Hindlimb muscle (tissue), 1 donor: ENCODE measurements at places on chromosomes 6 and 20. TPM values are rescaled to one million over a fixed set of nuclear protein-coding genes. Genes with fewer than 3 reads are reported as not detected.

- DNase-seq: peak; percentile 39
Measured at GRCh38 chr6:137867685-137868509, 838 bp downstream of the TNFAIP3 start.

- no peak for DNase-seq
Measured at GRCh38 chr20:36642136-36642535, 3.9 kb downstream of the SLA2 start.

Gene SEMG1
- not detected for polyA plus RNA-seq

DNA sequence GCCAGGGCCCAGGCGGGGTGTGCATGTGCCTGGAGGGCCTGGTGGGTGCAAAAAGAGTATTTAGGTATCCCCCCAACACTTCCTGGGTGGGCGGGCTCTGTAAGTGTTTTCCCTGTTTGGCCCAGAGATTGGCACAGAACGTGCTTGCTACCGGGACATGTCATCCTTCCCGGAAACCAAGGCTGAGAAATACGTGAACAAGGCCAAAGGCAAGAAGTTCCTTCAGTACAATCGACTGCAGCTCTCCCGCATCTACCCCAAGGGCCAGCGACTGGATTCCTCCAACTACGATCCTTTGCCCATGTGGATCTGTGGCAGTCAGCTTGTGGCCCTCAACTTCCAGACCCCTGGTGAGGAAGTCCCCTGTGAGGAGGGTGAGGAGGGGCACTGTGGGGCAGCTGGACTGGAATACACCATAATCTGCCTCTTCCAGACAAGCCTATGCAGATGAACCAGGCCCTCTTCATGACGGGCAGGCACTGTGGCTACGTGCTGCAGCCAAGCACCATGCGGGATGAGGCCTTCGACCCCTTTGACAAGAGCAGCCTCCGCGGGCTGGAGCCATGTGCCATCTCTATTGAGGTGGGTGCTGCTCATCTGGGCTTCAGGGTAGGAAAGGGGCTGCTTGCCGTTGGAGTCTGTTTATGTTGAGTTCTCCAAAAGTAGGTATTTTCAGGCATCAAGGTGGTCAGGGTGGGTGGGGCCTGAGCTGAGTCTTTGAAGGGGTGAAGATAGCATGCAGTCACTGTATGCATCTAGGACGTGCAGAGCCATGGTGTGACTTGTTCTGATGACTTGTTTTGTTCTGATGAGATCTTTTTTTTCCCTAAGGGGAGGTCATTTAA, 35.2 kb downstream of the PLCG1 start:
- no peak for DNase-seq

DNA sequence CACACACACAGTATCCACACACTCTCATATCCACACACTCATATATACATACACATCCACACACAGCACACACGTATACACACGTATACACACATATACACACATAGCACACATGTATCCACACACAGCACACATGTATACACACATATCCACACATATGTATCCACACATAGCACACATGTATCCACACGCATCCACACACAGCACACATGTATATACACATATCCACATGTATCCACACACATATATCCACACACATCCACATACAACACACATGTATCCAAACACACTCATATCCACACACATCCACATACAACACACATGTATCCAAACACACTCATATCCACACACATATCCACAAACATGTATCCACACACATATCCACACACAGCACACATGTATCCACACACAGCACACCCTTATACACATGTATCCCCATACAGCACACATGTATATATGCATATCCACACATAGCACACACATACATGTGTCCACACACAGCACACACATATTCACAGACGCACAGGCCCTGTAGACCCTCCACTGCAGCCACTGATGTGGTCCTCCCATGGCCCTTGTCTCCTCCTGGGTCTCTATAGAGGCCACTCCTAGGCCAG, 172.1 kb downstream of the CDH4 start:
- DNase-seq: no peak

Gene TCP11
- polyA plus RNA-seq: 0.34 TPM

- DNase-seq: no peak
Measured at GRCh38 chr20:9258901-9259300, 190.0 kb downstream of the PLCB4 start.
